Stimulated activated CD8-positive, alpha-beta memory T cell treated with anti-CD3 and anti-CD28 coated beads, Interleukin-2, amount 100 ng/mL, for 48 hours (primary cell): ENCODE measurements at places on chromosomes 4 and X.

- no peak for DNase-seq
Observed at GRCh38 chrX:40866893-40867292, 131.6 kb upstream of the MED14 start.

DNA sequence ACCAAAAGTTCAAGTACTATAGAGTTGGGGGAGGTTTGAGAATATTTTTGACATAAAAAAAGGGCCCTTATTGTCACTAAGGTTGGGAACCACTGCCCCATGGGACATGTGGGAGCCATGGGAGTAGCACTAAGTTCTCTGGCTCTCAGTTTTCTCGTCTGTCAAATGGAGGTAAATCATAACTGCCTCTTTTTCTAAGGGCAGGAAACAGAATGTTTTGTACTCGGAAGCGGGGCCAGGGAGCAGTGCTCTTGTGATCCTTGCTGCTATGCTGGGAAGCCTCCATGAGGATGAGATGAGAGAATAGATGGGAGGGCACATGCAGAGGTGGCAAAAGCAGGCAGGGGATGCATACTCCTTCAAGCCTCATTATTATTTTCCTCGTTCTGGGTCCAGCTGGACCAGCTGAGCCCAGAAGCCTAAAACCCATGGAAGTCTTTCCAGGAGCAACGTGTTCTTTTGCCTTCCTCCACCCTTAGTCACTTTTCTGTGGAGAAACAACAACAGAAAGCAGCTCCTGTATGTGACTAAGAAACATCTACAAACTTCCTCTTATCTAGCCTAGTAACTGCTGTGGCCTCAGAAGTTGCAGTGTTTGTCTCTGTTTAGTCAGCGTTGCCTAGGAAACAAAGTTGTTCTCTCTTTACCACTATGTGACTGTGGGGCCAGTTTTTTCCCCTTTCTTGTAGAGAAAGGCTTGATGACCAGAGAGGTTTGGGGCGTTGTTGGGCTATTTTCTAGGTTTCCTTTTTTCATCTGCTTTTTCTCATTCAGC is 64.8 kb downstream of the TSC22D3 start:
- DNase-seq, result no peak

GRCh38 chr4:37715889-37716402 is 29.8 kb upstream of the RELL1 start:
- no peak for DNase-seq

DNA sequence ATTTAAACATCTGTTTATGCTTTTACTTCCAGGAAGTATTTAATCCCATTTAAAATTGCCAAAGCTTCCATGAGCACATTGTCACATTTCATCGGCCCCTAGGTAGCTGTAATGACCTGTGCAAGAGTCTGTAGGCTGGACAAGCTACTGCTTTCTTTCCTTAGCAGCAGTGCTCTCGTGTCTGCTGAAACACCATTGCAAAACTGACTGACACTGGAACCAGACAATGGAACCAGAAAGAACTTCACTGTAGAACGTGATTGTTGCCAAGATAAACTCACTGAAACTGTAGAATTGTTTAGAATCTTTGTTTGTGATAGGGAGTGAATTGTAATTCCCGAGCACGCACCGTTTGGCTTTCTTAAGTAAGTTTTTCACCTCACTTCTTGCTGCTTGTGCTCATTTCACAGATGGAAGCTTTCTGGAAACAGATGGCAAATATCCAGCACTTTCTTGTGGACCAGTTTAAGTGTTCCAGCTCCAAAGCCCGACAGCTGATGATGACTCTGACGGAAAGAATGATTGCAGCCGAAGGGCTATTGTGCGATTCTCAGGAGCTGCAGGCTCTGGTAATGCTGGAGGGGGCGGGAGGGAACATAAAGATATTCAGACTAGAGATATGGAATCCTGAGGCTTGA is 36.9 kb downstream of the EVC start:
- DNase-seq, result no peak

DNA sequence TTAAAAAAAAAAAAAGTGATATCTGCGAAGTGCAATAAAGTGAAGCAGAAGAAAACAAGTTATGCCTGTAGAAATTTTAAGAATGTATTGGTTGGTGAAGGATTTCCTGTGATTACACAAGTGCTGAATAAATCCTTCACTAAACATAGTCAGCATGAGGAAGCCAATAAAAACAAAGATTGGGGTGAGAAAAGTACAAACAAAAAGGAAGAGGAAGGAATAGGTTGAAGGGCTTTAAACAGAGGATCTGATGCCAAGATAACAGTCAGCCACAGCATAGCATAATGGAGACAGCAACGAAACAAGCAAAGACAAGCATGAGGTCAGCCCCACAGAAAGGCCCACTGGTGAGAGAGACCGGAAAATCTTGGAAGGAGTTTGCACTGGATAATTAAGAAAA is 372.2 kb downstream of the ADAM29 start:
- DNase-seq, result no peak

DNA sequence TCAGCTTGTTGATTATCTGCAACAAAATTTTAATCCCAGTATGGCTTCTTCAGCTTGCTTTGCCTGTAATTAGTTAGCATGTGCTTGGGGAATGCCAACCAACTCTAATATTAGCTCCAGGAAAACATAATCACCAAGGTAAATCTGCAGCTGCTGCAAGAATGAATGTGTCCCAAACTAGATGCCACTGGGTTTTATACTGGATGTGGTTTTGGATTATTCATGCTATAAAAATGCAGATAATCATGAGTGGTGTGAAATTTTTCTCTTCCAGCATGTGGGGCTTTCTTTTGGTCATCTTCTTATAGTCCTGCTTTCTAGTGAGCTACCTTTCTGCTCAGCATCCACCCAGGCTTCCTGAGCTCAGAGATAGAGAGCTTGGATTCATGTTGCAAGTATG is 295.9 kb upstream of the CASK start:
- no peak for DNase-seq

- DNase-seq, result no peak
Observed at GRCh38 chr4:115537387-115537786, 424.0 kb upstream of the NDST4 start.

- DNase-seq, result no peak
Observed at GRCh38 chrX:123773258-123773988, 40.6 kb upstream of the THOC2 start.

DNA sequence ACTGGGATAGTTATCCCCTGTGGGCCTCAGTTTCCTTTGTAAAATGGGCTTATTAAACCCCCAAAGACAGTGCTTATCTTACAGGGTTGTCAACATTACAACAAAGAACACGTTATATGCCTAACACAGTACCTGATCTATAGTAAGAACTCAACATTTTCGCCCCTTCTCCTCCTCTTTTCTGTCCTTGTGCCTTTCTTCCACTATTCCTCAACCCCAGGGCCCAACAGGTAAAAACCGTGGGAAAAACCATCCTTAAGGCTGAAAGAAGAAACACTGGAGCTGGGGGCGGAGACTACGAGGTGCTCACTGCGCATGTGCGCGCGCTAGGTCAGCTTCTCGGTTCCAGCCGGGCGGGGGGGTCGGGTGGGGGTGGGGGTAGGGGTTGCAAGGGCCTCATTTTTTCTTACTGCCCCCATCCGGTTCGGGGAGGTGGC is 426 bp upstream of the XIAP start:
- DNase-seq, result no peak

DNA sequence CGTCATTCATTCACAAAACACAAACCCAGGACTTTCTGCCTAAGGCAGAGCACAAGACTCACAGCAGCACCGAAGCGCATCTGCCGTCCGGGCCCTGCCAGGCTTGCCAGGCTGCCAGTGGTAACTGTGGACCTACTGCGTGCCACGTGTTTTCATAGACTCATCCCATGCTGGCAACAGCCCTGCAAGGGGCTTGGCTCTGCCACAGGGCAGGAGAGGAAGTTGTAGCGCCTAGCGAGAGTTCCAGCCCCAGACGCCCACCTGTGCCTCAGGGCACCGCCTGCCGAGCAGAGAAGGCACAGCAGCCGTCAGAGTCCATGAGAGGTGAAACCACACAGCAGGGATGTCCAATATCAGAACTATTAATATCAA is 18.9 kb upstream of the MRFAP1 start:
- DNase-seq, result no peak
